Stimulated activated effector memory CD8-positive, alpha-beta T cell treated with anti-CD3 and anti-CD28 coated beads, Interleukin-12 subunit alpha, Interleukin-12 subunit beta, amount 100 ng/mL, for 72 hours (primary cell): ENCODE measurements at places on chromosomes 1 and 21.

DNA sequence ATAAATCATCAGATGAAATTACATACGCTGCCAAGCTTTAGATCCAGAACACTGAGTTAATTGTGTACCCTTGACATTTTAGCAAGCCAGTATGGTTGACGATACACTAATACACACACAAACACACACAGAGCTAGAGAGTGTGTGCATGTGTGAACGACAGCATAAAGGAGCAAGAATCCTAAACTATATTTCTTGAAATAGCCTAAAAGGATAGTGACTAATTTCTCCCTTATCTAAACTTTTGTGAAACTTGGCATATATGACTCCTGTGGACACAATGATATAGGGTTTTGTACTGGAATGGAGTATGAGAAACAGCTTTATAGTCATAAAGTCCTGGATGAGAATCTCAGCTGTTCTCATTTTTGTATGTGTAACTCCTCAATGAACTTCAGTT, 65.1 kb upstream of the DMRTA2 start:
- no peak for DNase-seq

DNA sequence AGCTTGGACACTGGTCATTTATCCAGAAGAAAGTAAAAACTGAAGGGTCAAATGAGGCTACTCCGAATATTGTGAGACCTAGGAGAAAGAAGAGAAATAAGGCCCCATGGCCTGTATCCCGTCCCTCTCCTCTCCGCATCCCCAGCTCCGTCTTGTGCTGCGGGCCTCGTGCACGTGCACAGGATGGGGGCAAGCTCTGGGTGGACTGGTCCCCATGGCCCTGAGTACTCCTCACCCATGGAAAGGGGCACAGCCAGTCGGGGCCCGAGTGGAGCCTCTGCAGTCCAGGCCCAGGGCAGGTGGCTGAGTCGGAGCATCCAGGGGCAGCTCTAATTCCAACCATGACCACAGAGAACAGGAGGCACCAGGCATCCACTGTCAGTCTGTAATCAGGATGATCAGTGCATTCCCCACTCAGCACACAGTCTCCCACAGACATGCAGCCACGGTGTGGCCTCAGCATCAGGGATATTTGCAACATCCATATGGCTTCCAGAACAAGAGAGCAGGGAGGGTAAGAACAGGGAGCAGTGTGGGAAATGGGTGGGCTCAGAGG, 12.5 kb upstream of the OLIG1 start:
- no peak for DNase-seq

DNA sequence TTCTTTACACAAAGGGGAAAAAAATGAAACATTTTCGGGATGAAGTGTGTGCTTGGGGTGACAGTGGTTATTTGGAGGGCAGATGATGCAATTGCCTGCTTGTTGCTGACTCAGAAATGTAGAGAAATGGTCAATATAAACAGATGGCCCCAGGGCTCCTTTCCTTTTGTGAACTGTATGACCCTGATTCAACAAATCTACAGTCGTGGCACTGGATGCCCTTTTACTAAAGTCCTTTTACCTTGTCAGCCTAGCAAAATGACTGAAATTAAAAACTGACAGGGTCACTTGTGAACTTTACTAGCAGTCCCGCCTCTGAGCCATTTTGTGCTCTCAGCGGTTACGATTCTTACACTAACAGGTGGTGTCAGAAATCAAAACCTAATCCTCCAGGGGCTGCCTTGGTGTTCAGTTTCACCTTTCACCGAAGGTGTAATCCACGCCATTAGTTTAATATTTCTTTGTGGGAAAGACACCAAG, 49.8 kb downstream of the GREM2 start:
- DNase-seq = no peak

DNA sequence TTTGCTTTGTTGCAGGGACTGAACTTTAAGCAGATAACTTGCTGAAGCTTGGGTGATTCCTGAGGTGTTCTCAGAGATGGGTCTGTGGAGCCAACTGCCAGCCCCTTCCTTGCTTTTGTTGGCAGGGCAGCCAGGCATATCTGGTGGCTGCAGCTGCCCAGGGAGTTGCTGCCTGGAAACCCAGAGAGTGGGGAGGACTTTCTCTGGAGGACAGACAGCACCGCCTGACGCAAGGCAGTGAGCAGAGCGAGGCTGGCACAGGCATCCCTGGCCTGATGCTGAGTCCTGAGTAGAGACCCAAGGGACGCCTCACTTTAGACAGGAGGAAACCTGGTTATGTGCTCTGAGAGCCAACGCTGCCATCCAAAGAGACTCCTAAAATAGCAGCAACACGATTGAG, 9.8 kb upstream of the OLFML2B start:
- no peak for DNase-seq

GRCh38 chr1:207578796-207579435, 66.0 kb upstream of the CR1L start:
- no peak for DNase-seq

DNA sequence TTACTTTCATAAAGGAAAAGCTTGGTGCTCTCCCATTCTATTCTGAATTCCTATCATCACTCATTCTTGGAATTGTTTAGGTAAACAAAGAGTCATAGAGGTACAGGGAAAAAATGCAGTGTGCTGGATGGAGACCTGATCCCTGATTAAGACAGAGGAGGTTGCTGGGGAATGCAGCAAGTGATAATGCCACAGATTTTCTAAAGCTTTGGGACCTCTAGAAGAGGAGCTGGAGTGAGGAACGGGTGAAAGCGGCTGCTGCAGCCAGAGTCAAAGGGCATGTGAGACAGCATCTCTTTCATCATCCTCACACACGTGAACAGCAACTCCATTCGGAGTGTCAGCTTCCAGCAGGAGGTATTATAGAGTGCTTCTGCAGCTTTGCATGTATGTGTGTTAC, 54.9 kb upstream of the DIPK1A start:
- no peak for DNase-seq

GRCh38 chr21:19767546-19767945, 1230.7 kb upstream of the NCAM2 start:
- DNase-seq = no peak

GRCh38 chr1:45084562-45084961, 72.5 kb downstream of the UROD start:
- no peak for DNase-seq

DNA sequence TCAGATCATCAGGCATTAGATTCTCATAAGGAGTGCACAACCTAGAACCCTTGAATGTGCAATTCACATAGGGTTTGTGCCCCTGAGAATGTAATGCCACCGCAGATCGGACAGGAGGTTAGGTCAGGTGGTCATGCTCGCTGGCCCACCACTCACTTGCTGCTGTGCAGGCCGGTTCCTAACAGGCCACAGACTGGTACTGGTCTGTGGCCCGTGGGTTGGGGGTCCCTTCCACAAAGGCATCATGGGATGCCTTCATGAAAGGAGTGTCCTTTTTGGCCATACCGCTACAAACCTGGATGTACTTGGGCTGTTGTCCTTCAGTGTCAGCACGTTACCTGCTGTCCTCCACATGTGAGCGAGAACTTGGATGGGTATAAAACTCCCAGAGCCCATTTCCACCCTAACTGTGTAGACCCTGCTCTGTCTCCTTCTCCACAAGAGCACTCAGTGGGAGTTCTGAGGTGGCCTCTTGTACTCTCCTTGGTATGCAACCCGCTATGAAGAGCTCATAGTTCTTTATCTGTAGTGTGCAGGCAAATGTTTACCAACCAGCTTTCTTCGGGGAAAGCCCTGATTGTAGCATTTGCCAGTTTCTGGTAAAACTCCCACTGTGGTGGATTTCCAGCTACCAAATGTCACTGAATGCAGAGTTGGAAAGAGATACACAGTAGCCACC, 41.7 kb upstream of the SLC19A1 start:
- DNase-seq = no peak

GRCh38 chr21:21246007-21246406, 247.8 kb downstream of the NCAM2 start:
- no peak for DNase-seq

GRCh38 chr1:99869723-99870122, 19.6 kb downstream of the AGL start:
- DNase-seq = no peak

GRCh38 chr1:212959266-212960220, 9.2 kb downstream of the VASH2 start:
- no peak for DNase-seq

DNA sequence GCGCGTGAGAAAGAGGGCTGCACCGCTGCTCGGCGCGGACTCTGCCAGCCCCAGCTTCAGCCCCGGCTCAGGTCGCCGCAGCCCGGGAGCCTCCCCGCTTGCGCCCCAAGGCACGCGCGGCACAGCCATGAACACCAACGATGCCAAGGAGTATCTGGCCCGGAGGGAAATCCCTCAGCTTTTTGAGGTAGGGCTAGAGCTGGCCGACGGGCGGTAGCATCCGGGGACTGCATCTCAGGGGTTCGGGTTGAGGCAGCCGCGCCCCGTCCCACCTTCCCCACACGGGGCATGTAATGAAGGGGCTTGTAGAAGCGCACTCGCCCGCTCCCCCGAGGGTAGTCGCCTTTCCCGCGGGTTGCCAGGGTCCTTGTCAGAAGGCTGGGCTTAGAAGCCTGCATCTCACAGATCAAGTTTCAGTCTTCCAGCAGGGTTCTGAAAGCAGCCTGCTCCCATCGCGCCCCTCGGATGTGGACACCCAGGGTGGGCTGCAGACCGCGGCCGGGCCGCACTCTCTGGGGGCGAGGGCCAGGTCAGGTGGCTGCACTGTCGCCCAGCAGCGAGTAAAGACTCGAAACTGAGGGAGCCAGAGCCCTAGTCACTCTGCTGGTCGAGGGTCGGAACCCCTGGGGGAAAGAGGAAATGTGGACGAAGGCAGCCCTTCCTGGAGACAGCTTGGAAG, 507 bp downstream of the AK5 start:
- DNase-seq = peak; percentile 50

DNA sequence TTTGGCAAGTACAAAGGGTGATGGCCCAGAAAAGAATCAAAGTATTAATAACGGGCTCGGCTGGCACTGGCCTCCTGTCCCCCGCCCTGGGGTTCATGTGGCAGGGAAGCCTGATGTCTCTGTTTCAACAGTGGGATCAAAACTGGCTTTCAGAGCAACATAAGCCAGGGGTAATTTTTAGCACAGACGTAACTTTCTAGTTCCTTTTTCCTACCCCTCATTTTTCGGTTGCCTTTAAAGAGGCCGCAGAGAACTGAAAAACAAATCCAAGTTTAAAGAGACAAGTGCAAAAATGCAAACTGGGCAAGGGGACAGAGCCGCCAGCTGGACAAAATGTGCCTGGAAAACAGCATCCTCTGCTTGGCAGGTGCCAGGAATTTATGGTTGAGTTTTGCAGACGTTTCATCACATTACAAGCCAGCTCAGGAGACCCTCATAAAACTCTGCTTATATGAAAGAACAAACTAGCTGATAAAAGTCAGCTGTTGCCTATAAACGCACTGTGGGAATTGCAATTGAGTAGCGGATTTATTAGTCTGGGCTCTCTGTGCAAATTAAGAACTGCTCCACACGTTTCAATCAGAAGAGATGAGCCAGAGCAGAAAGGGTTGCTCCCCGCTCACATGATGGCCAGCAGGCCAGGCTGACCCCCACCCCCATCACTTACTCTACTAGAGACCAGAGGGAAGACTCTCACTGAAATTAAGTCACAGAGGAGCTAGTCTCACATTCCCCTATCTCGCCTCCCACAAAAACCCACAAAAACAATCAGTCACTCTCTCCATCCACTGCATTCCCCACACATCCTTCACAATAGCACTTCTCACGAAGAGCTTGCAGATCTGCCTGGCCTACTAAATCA, 15.8 kb upstream of the CDCA8 start:
- DNase-seq = no peak

- DNase-seq = no peak
Observed at GRCh38 chr1:186768906-186769305, 59.8 kb upstream of the PLA2G4A start.

DNA sequence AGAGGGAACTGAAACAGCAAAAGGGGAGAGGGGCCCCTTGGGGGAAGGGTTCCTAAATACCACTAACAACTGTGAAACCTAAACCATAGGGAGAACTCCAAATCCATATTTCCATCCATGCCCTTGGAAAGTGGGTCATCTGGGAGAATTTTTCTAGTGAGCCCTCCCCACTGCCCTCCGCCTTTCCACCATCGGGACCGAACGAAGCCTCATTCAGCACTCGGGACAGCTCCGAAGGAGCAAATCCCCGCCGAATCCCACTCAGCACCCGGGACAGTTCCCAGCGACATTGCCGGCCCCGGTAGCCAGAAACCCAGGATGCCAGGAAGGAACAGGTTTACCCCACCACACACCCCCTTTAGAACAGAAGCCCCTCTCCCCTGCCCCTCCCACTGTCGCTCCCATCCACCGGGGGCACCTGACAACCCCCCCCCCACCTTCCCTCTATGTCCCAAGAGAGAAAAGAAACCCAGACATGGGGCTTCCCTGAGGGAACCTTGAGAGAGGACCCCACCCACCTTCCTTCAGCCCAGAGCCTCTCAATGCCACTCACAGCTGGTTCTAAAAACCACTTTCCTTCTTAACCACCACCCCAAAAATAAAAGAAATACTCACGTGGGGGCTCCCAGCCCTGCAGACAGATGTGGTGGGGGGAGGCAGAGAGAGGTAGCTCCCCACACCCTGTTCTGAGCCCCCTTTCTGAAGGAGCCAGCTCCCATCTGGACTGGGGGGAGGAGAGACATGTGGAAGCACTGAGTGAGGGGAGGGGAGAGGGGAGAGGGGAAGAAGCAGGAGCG, 4.5 kb downstream of the DLGAP3 start:
- peak; percentile 37 for DNase-seq

DNA sequence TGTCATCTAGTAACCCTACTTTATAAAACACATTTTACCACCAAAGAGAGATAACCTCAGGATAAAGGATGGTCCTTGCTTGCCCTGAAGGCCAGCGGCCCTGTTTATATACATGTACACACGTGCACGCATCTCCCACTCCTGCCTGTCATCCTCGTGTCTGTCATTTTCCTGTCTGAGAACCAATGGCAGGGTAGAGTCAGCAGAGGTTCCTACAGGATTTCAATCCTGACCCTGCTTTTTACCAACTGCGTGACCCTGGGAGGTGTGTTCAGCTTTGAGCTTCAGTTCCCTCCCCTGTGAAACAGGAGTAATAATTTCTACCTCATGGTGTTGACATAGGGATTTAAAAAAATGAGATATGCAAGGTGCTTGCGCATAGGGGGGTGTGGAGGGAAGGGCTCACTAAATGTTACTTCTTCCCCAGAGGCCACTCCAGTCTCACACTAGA, 12.3 kb upstream of the RASSF5 start:
- no peak for DNase-seq

- DNase-seq = no peak
Observed at GRCh38 chr1:1832820-1833219, 54.5 kb upstream of the NADK start.

- DNase-seq = no peak
Observed at GRCh38 chr1:232037774-232038388, 411.3 kb downstream of the DISC1 start.

GRCh38 chr21:25717491-25718147, 17.1 kb downstream of the ATP5PF start:
- DNase-seq = no peak

GRCh38 chr1:15154480-15155036, 1.0 kb downstream of the TMEM51 start:
- DNase-seq = no peak

- DNase-seq = no peak
Observed at GRCh38 chr1:175498002-175498401, 245.4 kb downstream of the TNR start.

- no peak for DNase-seq
Observed at GRCh38 chr21:35081861-35082260, 32.8 kb upstream of the RUNX1 start.
